Fibroblast of skin of right biceps (primary cell): ENCODE measurements at places on chromosomes 4 and X.

DNA sequence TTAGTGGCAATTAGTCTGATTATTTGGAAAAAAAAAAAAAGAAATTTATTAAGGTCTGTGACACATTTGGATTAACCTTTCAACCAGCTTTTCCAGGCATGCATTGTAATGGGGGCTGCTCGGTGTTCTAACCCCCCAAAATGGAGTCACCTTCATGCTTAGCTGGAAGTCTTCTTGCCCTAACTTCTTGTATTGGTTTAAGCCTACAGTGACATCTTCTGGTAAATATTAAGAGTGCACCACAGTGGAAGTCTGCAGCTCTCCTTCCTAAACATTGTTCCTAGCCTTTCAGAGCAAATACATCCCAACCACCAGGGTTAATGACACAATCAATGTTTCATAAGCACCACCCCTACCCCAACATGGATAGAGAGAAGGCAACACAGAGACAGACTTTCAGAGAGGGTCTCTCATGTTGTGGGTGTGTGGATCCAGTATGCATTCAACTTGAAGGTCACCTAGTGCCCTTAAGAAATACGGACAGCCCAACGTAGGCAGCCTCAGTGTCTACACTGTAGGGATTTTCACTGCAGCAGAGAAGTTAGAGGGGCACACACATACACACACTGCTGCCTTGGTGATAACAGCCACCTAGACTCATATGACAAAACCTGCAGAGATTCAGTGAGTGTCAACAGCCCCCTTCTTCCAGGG is 142.9 kb upstream of the MBNL3 start:
- DNase-seq: peak; percentile 26

DNA sequence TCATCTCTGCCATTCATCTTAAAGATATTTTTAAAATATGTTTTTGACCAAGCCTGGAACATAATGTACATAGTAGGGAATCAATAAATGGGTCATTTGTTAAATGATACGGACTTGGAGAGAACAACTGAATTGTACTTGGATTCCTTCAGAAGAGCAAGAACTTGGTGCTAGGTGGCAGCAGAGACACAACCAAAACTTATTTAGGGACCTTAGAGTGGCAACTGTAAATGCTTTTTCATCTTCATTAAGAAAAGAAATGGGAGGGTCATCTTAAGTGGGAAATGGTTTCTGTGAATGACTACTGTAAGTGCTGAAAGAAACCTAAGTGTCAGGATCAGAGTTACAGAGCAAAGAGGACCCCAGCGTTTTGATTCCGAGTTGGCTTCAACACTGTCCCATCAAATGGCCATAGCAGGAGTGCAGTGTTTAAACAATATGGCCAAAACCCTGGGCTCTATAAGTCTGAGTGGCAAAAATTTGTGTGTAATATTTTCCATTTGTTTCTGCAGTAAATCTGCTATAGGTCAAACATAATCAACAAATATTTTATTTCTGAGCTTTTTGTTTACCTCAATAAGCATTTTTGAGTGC is 213.6 kb downstream of the PALLD start:
- peak; percentile 73 for DNase-seq

DNA sequence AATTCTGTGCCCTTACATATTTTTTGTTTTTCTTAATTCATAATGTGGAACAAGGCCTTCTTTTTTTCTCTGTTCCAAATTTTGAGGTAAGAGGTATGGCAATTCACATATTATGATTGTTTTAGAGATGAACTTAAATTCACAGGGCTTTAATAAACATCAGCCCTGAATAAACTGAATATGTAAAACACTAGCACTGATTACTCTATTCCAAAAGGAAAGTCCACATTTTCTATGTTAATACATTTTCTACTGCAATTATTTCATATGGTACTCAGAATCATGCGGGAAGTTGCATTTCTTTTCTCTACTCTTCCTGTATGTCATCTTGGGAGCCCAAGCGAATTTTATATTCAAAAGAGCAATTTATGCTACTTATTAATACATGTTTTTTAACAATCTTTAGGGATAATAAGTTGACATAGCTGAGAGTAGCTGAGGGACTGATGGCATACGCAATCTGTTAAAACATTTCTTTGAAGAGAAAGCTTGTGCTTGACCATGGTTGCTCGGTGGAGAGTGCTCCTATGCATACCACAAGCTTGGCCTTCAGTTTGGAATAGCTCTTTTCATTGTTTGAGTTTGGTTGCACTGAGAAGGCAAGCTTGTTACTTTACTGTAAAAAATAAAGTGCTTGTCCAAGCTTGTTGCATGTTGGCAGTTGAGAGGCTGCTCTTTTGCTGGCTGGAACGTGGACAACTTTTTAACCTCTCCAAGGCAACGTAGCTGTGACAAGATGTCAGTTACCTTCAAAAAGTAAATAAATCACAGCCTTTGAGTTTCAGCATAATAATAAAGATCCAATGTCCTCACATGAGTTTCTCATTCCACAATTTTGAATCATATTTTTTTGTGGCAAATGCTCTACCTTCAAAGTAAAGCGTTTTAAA is 196.3 kb upstream of the SPRY1 start:
- no peak for DNase-seq

GRCh38 chr4:141131723-141132071 is 1.6 kb downstream of the RNF150 start:
- DNase-seq: no peak

GRCh38 chr4:175457956-175458355 is 354.1 kb downstream of the GPM6A start:
- no peak for DNase-seq

- peak; percentile 24 for DNase-seq
Measured at GRCh38 chr4:130419211-130419975, 1323.4 kb downstream of the C4orf33 start.

- peak; percentile 19 for DNase-seq
Measured at GRCh38 chrX:37420185-37420584, 71.0 kb downstream of the PRRG1 start.

DNA sequence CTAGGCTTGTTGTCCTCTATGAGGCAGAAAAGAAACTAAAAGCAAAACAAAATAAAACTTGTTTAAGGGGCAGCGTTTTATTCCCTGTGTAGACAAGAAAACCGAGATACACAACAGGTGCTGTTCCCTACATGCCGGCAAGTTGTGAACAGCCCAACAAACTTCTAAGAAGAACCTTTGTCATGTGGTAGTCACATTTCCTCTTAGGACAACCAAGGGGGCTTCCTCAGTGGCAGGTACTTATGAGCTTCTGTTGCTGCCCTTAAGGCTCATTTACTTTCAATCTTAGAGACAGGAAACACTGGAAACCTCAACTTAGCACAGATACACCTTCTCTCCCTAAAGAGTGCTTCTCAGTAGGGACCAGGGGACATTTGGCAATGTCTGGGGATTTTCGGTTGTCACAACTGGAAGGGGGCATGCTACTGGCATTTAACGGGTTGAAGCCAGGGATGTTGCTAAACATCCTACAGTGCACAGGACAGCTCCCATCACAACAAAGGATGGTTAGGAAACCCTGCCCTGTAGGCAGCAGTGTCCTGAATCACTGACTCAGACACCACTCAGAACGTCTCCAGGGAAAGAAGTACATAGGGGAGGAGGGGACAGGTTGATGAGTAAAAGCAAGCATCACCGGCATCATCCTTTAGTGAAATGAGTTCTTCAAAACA is 111.0 kb downstream of the ASB9 start:
- DNase-seq: no peak

- no peak for DNase-seq
Measured at GRCh38 chrX:15602761-15603160, 2.0 kb upstream of the ACE2 start.

DNA sequence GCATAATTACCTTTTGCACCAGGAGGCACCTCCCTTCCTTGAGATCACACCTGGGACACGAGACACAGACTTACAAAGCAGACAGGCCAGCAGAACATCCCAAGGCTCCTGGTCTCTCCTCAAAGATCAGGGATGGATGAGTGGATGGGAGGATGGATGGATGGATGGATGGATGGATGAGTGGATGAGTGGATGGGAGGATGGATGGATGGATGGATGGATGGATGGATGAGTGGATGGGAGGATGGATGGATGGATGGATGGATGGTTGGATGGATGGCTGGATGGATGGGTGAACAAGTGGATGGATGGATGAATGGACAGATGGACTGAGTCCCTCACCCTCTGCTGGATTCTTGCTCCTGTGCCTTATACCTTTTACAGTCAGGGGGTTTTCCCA is 364.0 kb downstream of the BCOR start:
- no peak for DNase-seq

- no peak for DNase-seq
Measured at GRCh38 chr4:42672359-42673081, 15.6 kb upstream of the ATP8A1 start.
